Spinal cord (tissue), 10 donors: ENCODE measurements at places on chromosomes 12 and 14.

DNA sequence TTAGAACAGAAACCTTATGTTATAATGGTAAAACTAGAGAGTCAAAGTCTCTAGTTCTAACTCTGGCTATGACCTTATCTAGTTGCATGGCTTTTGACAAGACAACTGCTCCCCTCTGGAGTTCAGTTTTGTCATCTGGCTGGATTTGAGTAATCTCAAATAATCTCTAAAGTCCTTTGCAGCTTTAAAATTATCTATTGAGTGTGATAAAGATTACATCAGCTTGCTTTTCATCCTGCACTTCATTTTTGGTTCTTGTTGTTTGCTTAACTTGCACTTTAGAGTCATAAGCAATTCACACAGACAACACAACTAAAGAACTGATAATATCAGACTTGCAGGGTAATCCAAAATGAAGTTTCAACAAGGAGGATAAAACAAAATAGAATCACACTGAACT lies 2.3 kb downstream of the AKAP5 start:
- no peak for DNase-seq

DNA sequence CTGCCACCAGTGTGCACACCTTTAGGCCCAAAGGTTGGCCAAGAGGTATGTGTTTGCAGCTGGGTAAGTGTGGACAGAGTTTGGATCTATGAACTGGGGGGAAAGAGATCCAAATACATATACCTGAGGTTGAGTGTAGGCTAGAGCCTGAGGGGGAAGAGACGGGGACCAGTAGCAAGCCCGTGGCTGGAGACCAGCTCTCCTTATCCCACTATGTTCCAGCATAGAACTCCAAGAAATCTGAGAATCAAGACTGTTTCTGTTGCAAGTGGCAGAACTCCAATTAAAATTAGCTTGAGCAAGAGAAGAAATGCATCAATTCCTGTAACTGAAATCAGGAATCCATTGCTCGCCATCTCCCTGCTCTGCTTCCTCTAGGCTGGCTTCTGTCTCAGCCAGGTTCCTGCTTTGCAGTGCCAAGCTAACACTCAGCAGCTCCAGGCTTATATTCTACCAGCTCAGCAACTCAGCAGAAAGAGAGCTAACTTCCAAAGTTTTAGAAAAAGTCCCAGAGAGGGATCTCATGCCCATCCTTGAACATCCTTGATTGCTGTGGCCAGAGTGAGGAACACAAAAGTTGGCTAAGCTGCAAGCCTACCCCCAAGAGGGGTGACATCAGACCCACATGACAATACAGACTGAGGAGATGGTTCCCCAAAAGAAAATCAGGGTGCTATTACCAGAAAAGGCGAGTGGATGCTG lies 1.5 kb upstream of the PCK2 start:
- DNase-seq, result no peak

GRCh38 chr12:44626883-44627282 lies 249.2 kb downstream of the NELL2 start:
- DNase-seq, result no peak

GRCh38 chr12:69108037-69108436 lies 131.3 kb upstream of the CPSF6 start:
- DNase-seq, result no peak

GRCh38 chr14:46432516-46432915 lies 219.1 kb downstream of the RPL10L start:
- no peak for DNase-seq

DNA sequence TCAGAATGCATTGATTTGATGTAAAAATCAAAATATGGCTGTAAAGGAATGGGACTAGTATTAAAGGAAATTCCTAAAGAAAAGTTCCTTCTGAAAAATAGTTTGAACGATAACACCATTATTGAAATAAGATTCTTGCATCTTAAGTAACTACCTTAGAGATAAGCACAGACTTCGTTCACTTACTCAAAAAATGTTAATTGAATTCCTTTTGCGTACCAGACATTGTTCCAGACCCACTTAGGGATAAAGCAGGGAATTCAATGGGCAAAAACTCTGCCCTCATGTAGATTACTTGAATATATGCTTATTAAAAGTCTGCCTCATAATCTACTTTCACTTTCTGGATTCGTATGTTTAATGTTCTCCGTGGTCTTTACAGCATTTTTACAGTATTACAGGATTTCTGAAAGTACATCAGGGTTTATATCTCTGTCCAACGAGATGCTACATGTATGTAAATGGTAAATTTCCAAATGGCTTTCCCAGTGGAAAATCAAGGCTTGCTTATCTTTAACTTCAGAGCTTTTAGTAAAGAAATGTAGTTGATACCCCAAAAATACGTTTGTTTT lies 213.7 kb downstream of the GXYLT1 start:
- no peak for DNase-seq

- no peak for DNase-seq
Measured at GRCh38 chr12:76226397-76226796, 121.8 kb downstream of the BBS10 start.

DNA sequence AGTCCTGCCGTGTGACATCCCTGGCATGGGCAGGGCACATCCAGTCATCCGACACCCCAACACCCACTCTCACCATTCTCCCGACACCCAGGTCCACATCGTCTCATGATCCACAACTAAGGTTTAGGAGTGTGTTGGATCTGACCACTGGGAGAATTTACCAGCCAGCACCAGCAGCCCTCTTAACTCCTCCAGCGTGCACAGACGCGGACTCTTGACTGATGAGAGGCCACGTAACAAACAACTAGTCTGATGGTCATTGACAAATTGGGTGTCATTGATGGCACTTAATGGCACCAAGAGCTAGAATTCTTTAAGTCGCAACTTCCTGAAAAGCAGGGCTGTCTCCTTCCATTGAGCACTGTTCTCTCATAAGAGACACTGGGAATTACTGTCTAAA lies 203.0 kb upstream of the SFSWAP start:
- no peak for DNase-seq

- no peak for DNase-seq
Measured at GRCh38 chr12:121943926-121944325, 25.5 kb downstream of the CFAP251 start.

GRCh38 chr12:125382926-125383325 lies 317.7 kb downstream of the AACS start:
- DNase-seq, result no peak

DNA sequence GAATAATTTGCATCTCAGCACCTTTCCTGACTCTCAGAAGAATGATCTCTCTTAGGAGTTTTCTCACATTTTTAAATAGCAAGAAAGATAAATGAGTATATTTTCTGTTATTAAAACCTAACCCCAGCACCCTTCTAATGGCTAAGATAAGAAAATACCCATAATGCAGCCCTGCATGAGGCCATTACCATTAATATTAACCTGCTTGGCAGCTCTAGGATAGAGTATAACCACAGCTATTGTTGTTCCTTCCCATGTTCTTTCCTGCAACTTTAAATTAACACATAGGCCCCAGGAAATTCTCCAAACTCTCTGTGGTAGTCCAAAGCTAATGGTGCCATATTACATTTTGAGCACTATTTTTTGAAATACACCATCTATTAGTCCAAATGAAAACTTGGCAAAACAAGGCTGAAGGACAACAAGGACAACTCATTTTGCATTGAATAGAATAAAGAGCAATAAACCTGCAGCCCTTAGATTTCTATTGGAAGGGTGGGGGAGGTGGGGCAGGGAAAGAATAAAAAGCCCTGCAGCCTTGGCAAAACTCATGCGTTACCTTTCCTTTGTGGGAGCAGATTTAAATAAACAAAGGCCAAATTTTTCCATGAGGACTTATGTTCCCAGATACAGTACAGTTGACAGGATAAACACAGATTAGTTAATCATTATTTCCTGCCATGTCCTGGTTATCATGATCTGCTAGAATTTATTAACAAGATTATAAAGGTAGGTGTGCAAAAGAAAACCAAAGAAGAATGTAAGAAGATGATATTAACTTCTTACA lies 46.9 kb downstream of the BTG1 start:
- DNase-seq, result no peak

DNA sequence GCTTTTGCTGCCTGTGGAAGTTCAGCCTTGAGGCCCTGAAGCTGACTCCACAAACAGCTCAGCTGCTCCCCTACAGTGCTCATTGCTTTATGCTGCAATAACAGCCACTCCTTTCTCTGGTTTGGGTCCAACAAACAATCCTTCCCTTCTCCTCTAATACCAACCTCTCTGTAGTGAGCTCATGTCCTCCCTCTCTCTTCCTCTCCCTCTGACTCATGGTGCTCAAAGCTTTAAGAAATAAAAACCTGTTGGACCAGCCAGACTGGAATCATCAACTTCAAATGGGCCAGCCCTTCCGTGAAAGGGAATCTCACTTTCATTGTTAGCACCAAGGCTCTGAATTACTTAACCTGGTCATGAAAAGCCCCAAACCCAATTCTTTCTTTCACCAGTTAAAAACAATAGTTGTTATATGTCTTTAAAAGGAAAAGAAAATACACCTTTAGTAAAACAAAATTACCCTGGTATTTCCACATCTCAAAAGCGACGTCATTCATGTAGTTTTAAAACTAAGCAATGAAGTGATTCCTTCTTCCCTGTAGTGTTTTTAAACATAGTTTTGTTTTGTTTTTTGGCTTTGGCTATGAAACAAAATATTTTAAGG lies 126.4 kb downstream of the DUSP6 start:
- no peak for DNase-seq

DNA sequence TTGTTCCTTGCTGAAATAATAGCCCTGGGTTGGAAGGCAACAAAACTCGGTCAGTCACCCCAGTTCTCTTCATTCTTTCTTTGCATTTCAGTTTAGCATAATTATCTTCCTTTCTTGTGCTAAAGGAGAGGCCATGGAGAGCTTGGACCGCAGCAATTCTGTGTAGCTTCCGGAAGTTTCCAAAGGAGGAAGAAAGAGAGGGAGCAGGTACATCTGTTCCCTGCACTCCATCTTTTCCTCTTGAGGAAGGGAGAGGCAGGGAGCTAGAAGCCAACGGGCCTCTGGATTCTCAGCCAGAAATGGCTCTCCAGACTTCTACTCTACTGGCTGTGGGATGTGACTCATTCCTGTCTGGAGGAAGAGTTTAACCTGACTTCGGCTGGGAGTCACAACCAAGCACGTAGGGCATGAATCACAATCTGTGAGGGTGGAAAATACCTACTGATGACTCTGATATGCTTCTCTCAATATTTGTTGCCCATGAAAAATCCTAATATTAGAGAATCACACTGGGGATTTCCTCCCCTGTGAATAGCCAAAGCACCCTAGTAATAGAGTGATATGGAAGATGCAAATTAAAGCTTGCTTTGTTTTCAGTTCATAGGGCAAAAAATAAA lies 17.0 kb downstream of the ANO6 start:
- DNase-seq, result no peak

DNA sequence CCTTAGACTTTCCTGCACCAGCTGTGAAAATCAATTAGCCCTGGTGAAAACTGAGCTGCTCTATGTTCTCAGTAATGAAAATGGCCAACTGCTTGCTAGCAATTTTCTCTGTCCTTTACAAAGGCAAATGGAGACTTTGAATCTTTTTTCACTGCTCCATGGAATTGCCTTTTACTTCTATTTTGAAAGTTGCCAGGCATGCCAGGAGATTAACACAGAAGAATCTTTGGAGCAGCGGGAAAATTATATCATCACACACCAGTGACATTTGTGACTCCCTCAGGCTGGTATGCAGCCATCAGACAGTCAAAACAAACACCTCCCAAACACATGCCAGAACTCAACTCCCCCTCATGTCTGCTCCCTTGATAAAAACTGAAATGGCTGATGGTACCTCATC lies 872.0 kb upstream of the FLRT2 start:
- DNase-seq, result no peak

DNA sequence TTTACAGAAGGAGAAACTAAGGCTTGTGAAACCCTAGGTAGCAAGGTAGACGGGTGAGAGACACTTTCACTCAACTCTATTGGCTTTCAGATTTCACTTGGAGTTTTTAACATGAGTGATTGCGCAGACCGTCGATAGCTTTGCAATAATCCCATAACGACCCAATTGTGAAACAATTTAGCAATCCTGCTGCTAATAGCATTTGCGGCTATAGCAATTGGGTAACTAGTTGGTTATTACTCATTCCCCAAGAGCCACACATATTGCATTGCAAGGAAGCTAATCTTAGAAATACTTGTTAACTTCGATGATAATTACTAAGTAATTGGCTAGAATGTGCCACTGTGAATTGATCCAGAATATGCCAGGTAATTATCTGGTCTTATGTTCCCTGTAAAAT lies 159.9 kb upstream of the NOS1 start:
- peak; percentile 24 for DNase-seq

- DNase-seq, result peak; percentile 94
Measured at GRCh38 chr14:89349171-89350008, 67.6 kb downstream of the FOXN3 start.

GRCh38 chr14:81765651-81766275 lies 232.1 kb upstream of the SEL1L start:
- DNase-seq, result no peak

- DNase-seq, result no peak
Measured at GRCh38 chr12:27814851-27815591, 35.0 kb upstream of the MANSC4 start.

DNA sequence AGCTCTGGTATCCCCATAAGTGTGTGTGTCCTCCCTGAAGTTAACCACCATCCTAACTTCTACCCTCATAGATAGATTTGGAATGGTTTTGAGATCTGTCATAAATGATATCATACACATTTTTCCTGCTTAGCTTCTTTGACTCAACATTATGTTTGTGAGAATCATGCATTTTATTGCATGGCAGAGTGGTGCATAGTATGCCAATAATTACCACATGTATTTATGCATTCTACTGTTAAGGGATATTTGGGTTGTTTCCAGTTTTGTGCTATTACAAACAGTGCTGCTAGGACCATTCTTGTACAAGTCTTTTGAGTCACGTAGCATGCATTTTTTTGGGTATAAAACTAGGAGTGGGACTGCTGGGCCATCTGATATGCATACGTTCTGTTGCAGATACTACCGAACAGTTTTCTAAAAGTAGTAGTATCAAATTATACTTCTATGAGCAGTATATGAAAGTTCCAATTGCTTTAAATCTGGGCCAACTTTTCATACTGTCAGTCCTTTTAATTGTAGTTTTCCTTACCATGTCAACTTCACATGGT lies 13.4 kb downstream of the GRIP1 start:
- DNase-seq, result no peak

DNA sequence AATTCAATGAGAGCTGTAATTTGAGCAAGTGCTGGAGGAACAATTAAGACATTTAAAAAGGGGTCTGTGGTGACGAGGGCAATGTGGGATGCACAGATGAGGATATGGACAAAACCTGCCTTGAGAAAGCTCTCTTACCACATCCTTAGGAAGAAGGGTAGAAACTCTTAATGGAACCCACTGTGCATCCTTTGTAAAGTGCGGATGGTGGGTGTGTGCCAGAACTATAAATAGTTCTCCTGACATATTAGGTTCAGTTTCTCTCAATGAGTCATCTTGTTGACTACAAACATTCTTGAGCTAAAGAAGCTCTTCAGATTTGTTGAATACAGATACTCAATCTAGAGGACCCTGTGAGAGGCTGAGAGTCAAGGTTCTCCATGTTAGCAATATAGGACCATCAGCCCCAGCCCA lies 106.1 kb upstream of the ANO4 start:
- no peak for DNase-seq

GRCh38 chr14:21653331-21653885 lies at the start of gene OR4E2:
OR4E2 (plus strand) TSS chr14:21653835; CDS start chr14:21665083, 11,248 bp downstream.
- DNase-seq, result no peak

GRCh38 chr12:70831543-70831942 lies 89.0 kb downstream of the PTPRR start:
- DNase-seq, result no peak

GRCh38 chr14:78029601-78030372 lies 140.4 kb upstream of the NRXN3 start:
- DNase-seq, result no peak
